ENCODE measurements at places on chromosomes 16 and 17.

DNA sequence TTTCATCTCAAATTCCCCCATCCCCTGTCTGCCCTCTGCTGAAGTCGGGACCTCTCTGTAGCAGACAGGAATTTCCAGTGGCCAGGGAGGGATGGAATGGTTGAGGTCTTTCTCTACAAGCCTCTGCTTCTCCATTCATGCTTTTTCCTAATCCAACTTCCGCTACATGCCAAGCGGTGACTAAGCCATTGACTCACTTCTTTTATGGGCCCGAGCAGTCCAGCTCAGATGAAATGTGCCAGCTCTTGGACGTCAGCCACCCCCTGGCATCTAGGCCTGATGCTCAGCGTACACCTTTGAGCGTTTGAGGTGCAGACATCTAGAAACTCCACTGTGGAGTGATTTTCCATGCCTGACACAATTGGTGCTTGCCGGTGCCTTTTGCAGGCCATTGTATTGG lies 40.7 kb upstream of the GPR139 start:
- DNase-seq: no peak

DNA sequence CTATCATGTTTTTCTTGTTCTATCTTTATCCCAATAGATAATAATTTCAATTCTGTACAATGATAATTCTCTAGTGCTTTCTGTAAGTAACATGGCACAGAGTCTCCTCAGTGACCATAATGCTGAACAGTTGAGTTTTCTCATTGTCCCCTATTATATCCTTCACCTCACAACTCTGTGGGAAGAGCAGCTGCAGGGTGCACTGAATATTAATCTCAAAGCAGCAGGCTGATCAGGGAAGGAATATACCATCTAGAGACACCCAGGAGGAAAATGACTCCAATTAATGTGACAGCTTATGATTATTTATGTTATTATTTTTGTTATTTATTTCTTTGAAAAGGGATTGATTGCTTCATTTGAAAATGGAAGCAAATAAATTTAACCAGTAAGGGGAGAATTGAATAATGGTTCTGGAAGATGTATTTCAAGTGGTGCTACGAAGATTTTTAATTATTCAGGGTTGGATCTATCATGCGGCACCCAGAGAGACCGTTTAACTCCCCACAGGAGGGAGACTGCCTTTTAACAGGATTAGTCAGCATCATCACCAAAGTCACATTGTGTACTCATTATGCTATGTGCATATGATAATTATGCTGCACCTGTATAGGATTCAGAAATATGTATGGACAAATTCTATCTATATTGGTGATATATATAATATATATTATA lies 1015.7 kb upstream of the GOT2 start:
- no peak for DNase-seq

DNA sequence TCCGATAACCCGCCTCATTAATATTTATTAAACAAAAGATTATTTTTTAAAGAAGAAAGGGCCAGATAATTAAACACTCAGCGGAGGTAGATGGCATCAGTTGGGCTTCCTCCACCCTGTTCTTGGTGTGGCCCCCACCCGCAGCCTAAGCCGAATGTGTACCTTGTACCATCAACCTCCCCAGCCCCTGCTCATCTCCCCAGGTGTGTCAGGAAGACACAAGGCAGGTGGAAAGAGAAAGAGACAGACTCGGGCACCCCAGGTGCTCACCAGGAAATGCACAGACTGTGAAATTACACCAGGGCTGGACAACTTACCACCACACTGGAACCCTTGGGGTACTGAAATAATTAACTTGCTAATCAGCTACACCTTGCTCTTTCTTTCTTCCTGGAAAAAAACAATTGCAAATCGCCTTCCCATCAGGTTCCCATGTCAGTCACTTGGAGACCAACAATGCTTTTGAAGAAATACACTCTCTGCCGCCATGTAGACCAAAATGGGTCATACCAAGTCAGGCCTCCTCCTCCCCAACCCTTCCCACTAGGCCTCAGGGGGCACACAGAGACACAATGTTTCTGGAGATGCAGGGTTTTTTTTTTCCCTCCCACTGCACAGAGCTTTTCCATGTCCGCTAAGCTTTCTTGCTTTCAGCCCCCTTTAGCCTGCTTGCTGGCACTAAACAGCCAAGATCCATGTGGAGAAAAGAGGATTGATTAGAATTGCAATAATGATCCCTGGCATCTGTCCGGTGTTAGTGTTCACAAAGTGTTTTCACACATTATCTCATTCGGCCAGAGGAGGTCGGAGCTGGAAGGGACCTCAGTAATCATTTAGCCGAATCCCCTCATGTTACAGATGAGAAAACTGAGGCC lies 8.6 kb upstream of the LHX1 start:
- no peak for DNase-seq

DNA sequence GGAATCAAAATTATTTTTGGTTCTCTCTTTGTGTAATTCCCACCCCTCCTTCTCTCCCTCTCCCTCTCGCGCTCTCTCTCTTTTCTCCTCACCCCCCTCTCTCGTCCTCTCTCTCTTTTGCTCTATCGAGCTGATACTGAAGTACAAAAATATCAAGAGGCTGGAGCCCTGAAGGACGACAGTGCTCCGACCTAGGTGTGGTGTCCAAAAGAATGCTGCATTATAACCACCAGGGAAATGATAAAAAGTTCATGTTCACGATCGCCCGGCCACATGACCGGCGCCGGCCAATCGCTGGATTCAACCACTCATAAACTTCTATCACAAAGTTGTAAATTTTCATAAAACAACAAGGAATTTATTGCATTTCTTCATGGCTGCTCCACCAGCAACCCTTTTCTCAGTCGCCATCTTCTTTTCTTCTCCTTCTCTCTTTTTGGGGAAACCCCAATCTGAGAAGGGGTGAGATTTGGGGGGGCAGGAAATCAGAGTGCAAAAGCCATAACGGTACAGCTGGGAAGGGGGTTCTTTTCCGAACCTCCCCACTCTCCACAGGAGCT lies at the start of gene HOXB6:
Gene HOXB6, minus strand, starts transcription at position 217 of the 560 bp plus-strand sequence. CDS start 6,836 bp downstream, outside the sequence.
- DNase-seq: peak; percentile 62

DNA sequence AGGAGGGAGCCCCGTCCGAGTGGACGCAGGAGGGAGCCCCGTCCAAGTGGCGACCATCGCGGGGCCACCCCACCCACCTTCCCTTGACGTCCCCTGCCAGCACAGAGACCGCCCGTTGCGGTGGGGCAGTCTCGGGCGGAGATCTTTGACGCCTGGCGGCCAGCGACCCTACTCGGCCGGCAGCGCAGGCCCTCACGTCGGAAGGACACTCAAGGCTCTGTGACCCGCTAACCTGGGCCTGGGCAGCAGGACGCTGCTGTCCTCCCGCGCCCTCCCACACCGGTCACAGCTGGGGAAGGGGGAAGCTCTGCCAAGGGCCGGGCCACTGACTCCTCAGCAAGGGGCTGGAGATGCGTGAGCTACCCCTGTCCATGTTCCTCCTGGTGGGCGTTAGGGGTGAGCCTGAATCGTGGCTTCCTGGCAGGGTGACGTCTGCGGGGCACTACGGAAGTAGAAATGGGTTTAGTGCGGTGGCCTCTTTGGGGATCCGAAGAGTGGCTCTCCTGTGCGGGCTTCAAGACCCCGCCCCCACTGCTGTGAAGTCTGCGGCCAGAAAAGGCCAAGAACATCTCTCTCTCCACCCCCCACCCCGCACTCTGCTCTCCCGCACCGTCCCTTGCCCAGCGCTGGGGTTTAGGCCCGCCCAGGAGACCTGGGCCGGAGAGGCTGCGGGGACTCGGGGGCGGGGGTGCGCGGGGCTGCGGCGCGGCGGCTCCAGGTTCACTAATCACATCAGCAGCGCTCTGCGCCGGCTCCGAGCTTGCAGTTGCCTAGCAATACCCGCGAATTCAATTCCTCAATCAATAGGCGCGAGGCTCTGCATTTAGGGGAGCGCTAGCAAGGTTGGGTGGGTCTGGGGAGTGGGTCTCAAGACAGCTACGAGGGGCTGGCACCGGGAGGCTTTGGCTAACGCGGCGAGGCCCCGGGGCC lies 5.8 kb downstream of the CBX8 start:
- DNase-seq: peak; percentile 57

DNA sequence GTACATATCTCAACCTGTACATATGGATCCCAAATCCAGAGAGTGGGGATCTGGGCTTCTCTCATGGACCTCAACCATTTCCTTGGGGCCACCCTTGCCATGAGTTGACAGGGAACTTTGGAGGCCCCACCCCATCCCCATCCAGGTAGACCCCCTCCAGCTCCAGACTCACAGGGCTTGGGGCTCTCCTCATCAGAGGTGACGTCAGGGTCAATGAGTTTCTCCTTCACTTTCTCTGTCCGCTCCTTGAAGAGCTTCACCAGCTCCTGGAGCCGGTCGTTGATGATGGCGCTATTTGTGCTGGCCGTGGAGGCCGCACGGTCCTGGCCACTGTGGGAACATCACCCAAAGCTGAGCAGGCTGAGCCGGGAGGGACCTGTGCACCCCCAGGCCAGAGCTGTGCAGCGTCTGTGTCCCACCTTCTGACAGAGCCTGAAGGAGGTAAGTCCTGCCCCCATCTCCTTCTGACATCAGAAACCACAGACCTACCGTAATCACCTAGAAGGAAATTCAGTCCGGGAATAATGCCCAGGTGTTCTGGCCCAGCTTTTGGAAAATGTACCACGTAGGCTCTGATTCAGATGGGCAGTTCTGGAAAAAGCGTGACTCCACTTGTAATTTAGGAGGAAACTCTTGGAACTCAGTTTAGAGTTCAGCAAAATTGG lies 50.6 kb downstream of the CNGB1 start:
- no peak for DNase-seq

- no peak for DNase-seq
Measured at GRCh38 chr17:78114831-78115723, 13.5 kb downstream of the TMC6 start.

- no peak for DNase-seq
Measured at GRCh38 chr17:57363580-57363979, 107.3 kb downstream of the MSI2 start.

DNA sequence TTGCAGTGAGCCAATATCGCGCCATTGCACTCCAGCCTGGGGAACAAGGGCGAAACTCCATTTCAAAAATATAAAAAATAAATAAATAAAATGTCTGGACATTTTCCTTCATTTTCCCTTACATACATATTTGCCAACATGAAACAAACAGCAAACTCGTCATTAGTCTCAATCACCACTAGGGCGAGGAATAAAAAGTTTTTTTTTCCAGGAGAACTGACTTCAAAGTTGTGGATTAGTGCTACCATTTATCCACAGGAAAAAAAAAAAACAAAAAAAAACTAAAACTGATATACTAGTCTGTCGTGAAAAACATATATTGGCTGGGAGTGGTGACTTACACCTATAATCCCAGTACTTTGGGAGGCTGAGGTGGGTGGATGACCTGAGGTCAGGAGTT lies 77.0 kb upstream of the MTMR4 start:
- no peak for DNase-seq

- no peak for DNase-seq
Measured at GRCh38 chr17:33596899-33597298, 303.8 kb upstream of the ASIC2 start.

DNA sequence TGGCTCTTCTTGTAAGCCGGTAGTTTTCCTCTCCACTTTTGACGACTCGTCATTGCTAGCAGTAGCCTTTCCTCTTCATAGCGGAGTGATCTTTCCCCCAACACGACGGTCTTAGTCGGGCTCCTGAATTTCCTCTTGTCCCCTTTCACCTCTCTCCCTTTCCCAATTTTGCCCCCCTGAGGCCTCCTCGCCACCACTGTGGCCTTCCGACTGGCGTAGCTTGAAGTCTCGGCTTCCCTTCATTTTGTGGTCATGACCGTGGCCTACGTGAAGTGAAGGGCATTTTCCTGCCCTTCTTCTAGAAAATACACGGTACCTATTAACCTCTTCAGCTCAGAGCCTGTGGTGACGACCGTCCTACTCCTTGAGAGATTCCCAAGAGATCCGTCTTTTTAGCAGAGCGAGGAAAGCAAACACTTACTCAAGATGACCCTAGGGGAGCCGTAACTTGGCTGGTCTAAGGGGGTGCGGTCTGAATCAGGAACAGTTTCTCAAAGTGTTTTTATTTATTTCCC lies 787 bp downstream of the PRKAR1A start:
- no peak for DNase-seq

DNA sequence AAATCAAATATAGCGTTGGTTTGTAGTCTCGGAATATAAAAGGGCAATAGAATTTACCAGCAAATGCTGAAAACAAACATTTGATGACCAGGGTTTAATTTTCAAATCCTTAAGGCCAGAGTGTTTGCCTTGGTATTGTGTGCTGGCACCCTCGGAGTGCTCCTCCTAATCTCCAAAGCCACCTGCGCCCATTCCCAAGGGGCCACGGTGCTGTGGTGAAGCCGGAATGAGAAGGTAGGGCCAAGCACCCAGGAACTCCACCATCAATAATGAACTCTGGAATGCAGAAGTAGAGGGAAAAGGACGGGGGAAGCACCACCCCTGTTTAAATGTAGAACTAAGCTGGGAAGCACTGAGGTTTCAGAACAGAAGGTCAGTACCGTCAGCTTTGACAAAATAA lies 51.9 kb downstream of the COG7 start:
- DNase-seq: no peak

- no peak for DNase-seq
Measured at GRCh38 chr17:36773039-36773438, 164.2 kb upstream of the LHX1 start.

- DNase-seq: no peak
Measured at GRCh38 chr17:32793841-32794240, 83.1 kb downstream of the MYO1D start.

- peak; percentile 77 for DNase-seq
Measured at GRCh38 chr17:76710863-76711611, at the start of gene MXRA7. TSS of gene MXRA7 (minus strand) at chr17:76710965. CDS start at chr17:76710946, 19 bp downstream.

DNA sequence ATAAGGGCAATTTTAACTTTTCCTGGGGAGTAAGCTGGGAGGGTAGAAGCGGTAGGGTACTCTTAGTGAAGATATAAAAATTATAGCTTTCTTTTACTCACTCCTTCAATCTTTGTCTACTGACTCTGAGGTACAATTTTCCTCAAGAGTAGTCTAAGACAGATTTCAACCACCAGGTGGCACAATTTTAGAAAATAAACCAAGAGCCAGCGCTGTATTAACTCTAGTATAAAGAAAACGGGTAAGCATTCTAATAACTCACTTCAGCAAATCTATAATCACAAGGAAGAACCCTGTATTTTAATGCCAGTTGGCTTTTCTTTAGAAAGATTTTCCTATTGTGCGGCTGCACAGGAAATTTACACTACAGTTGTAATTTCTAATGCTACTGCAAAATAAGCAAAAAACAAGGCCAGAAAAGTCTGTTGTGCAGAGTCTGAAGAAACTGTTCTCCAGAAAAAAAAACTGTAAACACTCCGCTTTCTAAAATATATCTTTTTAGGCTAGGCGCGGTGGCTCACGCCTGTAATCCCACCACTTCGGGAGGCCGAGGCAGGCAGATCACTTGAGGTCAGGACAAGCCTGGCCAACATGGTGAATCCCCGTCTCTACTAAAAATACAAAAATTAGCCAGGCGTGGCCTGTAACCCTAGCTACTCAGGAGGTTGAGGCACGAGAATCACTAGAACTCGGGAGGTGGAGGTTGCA lies 1.9 kb downstream of the CMC2 start:
- peak; percentile 12 for DNase-seq

GRCh38 chr17:54425671-54426070 lies 475.0 kb upstream of the TOM1L1 start:
- no peak for DNase-seq

- no peak for DNase-seq
Measured at GRCh38 chr16:55367301-55367811, 43.4 kb downstream of the IRX6 start.

- no peak for DNase-seq
Measured at GRCh38 chr17:2704031-2704889, 7.3 kb downstream of the CLUH start.
